Stimulated activated naive CD4-positive, alpha-beta T cell treated with Interleukin-2 at 50 U/mL for 16 hours (primary cell): ENCODE measurements at places on chromosomes 5 and 9.

DNA sequence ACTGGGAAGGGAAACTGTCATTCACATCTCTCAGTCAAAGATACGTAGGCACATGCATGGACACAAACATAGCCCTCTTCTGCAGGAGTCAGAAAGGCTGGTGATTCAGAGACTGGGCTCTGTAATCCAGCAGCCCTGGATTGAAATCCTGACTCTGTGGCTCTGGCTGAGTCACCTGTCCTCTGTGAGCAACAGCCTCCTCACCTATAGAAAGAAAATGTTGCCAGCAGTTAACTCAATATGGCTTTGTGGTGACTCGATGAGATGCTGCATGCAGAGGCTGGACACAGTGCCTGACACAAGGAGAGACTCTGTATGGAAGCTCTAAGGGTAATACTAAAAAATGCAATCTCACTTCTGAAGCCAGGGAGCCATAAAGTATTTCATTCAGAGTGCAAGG is 23.9 kb upstream of the CDKN2AIPNL start:
- DNase-seq = no peak

- no peak for DNase-seq
Observed at GRCh38 chr9:84791643-84792042, 122.1 kb downstream of the NTRK2 start.

DNA sequence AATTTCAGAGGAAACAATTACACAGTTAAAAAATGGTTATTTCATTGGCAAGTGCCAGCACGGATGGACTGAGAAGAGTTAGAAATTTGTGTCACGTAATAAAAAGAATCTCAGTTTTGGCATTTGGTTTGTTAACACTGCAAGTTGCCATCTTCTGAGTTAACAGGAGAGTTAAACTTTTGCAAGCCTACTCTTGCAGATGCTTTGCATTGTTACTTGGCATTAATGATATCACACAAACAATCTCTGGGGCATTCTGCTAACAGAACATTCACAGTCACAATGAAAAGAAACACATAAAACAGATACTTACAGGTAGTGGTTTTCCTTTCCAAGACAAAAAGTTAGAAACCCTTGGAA is 647 bp downstream of the FREM1 start:
- no peak for DNase-seq

- DNase-seq = no peak
Observed at GRCh38 chr9:99531313-99531712, 290.4 kb upstream of the NR4A3 start.

DNA sequence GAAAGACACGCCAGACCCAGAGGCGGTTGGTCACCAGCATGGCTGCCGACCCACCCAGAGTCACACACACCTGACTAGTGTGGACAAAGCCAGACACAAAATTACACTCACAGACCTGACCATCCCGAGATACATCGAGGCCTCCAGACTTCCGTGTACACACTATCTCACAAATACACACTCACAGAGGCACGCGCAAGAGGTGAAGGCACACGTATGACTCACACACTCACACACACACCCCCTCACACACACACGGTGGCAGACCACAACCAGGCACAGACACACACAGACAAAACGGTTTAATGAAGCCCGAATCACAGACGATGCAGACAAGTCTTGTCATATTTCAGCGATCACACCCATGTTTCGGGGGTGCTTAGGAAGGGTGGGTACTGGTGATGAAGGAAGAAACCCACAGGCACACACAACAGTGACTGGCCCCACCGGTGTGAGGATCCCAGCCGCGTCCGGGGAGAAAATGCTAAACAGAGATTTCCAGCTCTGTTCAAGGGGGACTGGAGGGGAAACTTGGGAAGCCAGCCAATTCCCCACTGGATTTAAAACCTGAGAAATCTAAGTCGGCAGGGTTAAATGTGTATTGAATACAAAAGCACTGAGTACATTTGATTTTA is 51.3 kb downstream of the CRB2 start:
- DNase-seq = no peak

GRCh38 chr9:103714992-103715391 is 379.1 kb upstream of the SMC2 start:
- no peak for DNase-seq

GRCh38 chr5:76356887-76357286 is 46.2 kb upstream of the IQGAP2 start:
- DNase-seq = no peak

DNA sequence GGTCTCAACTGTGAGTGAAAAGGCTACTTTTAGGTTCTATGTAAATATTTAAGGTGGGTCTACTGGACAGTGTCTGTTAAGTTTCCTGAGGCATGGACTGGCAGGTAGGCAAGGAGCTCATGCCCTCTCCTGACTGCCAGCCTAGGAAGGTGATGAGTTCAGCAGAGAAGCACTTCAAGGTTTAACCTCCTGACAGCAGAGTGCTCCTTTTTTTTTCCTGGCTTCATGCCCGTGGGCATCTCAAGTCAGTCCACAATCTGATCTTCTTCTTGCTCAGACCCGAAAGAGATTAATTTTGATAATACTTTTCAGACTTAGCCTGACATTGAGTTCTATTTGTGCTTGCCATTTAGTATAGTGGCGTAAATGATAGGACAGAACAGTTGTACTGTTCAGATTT is 241.9 kb upstream of the NREP start:
- DNase-seq = no peak

DNA sequence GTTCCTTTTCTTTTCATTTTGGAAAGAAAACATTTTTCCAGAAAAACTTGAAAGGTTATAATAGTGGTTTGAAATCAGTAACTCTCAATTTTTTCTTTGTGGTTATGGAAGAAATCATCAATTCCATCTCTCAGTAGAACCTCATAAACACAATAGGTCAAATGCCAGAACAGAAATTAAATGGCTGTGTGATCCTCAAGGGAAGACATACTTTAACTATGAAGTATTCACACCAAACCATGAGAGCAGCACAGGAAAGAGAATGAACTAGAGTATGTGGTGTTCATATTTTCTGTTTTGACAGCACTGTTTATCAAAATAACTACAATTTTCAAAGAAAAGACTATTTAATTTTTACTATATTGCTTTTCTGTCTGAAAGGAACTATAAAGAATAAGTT is 29.7 kb upstream of the EFNA5 start:
- no peak for DNase-seq

GRCh38 chr5:65157906-65158603 is 323.7 kb downstream of the ADAMTS6 start:
- no peak for DNase-seq

GRCh38 chr5:140554454-140554853 is 2.8 kb downstream of the SRA1 start:
- DNase-seq = no peak

DNA sequence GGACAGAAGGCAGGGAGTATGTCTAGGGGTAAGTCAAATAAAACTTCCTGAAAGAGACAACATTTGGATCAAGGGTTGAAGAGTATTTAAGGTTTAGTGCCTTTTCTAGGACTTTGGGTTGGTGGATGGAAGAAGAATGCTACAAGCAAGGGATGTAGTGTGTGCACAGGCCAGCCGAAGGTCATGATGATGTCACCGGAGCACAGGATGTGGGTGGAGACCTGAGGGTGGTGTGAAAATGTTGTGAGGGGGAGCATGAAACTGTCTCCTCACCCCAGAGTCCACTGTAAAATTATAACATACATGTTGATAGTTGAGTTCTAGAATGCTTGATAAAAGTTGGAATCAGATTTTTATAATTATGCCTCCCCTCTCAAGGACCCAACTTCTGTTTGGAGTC is 553.3 kb upstream of the SGCD start:
- no peak for DNase-seq

DNA sequence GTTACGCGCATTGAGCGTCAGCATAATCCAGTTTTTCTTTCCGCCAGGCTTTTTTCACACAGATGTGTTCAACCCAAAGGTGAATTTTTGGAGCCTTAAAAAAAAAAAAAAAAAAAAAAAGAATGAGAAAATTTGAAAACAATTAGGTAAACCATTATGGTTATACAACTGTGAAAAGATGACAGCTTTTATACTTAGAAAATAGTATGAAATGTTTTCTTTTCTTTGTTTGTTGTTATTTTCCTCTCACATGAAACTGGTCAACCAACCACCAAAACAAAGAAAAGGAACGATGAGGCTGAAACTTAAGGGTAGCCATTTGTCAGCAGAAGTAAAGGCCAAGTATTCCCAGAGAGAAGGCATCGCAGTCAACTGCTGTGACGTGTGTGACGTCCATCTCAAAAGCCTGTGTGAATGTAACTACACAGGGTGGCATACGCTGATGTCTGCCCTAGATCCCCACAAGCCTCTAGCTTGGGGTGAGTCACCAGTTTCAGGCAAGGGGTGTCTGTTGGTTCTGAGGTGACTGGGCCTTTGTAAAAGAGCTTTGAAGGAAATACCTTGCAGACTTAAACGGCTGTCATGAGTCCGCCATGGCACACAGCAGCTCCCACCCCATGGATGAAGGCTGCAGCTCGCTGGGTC is 182.9 kb downstream of the AOPEP start:
- DNase-seq = peak; percentile 15

DNA sequence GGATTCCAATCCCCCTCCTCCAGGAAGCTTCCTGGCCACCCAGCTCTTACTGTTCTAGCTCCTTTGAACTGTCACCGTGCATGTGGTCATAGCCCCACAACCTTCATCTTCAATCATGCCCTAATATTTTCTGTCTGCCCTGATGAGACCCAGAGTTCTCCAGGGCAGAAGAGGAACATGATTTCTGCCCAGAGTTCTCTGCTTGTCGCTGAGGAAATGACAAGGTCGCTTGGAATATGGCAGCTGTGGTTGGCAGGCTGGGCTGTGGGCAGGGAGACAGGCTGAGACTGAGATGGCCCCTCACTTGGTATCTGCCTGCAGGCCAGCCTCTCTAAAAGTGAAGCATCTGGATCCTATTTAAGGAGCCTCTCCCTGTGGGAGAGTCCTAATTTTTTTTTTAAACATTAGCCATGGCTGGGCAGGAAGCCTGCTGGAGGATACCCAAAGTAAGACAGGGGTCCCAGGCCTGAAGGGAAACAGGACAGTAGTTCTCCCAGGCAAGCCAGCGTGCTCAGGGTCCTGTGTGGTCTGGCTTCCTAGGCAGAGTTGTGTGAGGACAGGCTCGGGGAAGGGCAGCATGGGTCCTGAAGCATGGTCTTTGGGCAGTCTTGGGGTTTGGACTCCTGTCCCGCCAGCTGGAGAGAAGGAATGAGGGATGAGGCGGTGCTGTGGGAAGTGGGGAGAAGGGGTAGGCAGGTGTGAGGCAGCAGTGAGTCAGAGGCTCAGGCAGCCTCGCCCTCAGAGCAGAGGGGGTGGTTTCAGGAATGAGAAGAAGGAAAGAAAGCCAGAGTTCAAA is 242.1 kb downstream of the FSTL4 start:
- no peak for DNase-seq

DNA sequence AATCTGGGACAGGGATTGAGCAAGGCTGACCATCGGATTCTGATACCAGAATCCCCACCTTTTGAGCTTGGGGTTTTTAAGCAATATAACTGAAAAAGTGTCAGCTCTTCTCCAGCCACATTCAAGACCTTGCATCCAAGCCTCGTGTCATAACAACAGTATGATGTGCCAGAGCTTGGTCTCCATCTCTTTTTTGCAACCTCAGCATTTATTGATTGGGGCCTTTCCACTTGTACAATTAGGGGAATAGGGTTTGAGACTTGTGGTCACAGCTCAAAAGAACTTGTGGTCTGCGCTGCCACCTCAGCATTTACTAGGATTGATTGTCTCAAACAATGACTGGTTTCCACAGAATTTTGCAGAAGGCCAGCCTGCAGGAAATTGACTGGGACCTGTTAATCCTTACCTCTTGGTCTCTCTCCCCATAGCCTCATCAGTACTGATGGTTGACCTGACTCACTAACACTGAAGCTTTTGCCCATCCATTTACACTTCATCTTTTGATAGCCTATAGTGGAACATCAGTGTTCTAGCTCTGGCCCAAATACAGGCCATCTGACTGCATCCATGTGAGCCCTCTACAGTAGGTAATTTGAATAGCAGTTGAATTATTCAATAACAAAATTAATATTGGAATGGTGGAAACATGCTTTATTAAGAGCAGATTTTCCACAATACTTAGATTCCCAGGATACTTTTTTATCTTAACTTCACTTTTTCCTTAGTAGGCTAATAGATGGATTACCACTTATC is 381.6 kb upstream of the PRR16 start:
- DNase-seq = no peak

GRCh38 chr9:110977259-110977709 is 61.0 kb downstream of the LPAR1 start:
- no peak for DNase-seq

- DNase-seq = no peak
Observed at GRCh38 chr5:173920024-173920753, 32.0 kb downstream of the CPEB4 start.

GRCh38 chr5:136743052-136743451 is 377.7 kb upstream of the TRPC7 start:
- DNase-seq = no peak

- no peak for DNase-seq
Observed at GRCh38 chr9:11194246-11194645, 581.4 kb upstream of the PTPRD start.

DNA sequence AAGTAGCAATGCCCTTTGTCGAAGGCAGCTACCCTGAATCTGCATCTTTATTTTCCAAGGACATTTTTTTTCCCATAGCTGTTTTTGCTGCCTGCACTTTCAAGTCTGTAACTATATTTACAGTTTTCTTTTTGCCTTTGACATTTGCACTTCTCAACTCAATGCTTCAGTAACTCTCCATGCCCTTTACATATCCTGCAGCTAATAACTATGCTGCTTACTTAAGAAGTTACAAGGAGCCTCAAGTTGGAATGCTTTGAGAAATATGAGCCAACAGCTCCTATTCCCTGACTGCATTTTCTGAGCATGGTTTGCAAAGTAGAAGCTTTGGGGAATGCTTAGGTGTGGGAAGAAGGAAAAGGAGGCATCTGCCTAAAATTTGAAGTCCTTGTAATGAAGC is 194.8 kb upstream of the TRPC7 start:
- no peak for DNase-seq

GRCh38 chr5:14193496-14193895 is 50.4 kb downstream of the TRIO start:
- no peak for DNase-seq

- no peak for DNase-seq
Observed at GRCh38 chr9:97556721-97557605, 55.5 kb downstream of the TMOD1 start.

GRCh38 chr5:21681911-21682310 is 1171.2 kb downstream of the CDH12 start:
- DNase-seq = no peak

DNA sequence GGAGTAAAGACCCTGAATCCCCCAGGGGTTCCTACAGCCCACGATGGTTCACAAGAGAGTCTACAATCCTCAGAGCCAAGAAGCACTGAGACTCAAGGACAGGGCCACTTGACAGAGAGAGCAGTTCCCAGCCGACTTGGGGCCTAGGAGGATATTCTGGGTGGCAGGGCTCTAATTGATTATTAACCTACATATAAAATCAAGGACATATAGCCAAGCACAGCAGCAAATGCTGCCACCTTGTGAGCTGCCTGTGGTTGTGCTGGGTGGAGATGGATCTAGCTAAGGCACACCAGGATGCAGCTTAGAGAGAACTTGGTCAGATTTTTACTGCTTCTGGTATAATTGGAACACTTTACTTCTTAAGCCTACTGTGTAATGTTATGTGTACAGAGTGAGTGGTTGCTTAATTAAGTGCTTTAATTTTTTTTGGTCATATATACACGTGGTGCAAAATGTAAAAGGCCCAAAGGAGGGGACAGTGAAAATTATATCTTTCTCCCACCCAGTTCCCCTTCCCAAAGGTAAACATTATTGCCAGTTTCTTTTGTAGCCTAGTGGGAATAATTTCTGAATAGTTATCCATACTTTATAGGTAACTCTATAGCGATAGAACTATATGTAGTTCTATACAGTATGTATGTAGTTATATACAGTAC is 78.8 kb downstream of the F2RL2 start:
- DNase-seq = peak; percentile 57

GRCh38 chr5:144370273-144370672 is 199.6 kb downstream of the KCTD16 start:
- no peak for DNase-seq
